Right ventricle myocardium inferior (tissue), 1 donor: ENCODE measurements at places on chromosomes 5 and 9. TPM values are rescaled to one million over a fixed set of nuclear protein-coding genes. Genes with fewer than 3 reads are reported as not detected.

PCDHB14 gene
- 4.1 TPM for total RNA-seq

GABRP gene
- 0.14 TPM for total RNA-seq

LCN2 gene
- total RNA-seq = not detected

ANKRD31 gene
- total RNA-seq = 0.05 TPM

SLC25A2 gene
- total RNA-seq = not detected

GIN1 gene
- total RNA-seq = 17.1 TPM

ZCCHC7 gene
- total RNA-seq = 7.6 TPM

TLX3 gene
- total RNA-seq = not detected

AUH gene
- total RNA-seq = 37.9 TPM

CAPSL gene
- not detected for total RNA-seq

POLR3G gene
- 0.68 TPM for total RNA-seq

ARHGEF37 gene
- 32.2 TPM for total RNA-seq

MYO10 gene
- total RNA-seq = 4.8 TPM

FABP6 gene
- 3.5 TPM for total RNA-seq

CMYA5 gene
- total RNA-seq = 886 TPM

TEK gene
- 21.1 TPM for total RNA-seq

IRX2 gene
- 7.3 TPM for total RNA-seq

SPINK1 gene
- not detected for total RNA-seq

PITX1 gene
- not detected for total RNA-seq

ROR2 gene
- 0.92 TPM for total RNA-seq

CHSY3 gene
- 0.57 TPM for total RNA-seq

PCDHAC1 gene
- total RNA-seq = 0.11 TPM

DRD1 gene
- total RNA-seq = not detected

CDH10 gene
- total RNA-seq = 0.11 TPM

PRKAA1 gene
- total RNA-seq = 33.6 TPM

FAM240B gene
- total RNA-seq = not detected

RAI14 gene
- 6.7 TPM for total RNA-seq

SAPCD2 gene
- 0.22 TPM for total RNA-seq

SPATA31D4 gene
- not detected for total RNA-seq

GHR gene
- 14.7 TPM for total RNA-seq

ADAMTSL2 gene
- total RNA-seq = 9.5 TPM

AGXT2 gene
- not detected for total RNA-seq

SLC46A2 gene
- total RNA-seq = not detected

NMUR2 gene
- 0.14 TPM for total RNA-seq

SIT1 gene
- total RNA-seq = not detected

CSF2 gene
- total RNA-seq = not detected

TMEM174 gene
- not detected for total RNA-seq

BHMT2 gene
- 8.9 TPM for total RNA-seq

THOC3 gene
- 10.0 TPM for total RNA-seq

QSOX2 gene
- total RNA-seq = 8.3 TPM

PKD2L2 gene
- total RNA-seq = 0.81 TPM

SEMA6A gene
- 7.8 TPM for total RNA-seq

DPH7 gene
- 17.2 TPM for total RNA-seq

PPP2R2B gene
- 0.43 TPM for total RNA-seq

AIF1L gene
- 22.2 TPM for total RNA-seq

IL9 gene
- total RNA-seq = not detected

TMEM171 gene
- not detected for total RNA-seq

CBY3 gene
- not detected for total RNA-seq

INSYN2B gene
- 0.87 TPM for total RNA-seq

MYOT gene
- total RNA-seq = 22.4 TPM

AOPEP gene
- 180 TPM for total RNA-seq

MARVELD2 gene
- total RNA-seq = 1.5 TPM

REXO4 gene
- total RNA-seq = 18.7 TPM

CYLC2 gene
- not detected for total RNA-seq

PCDHGB3 gene
- total RNA-seq = 7.3 TPM
